Stimulated activated CD8-positive, alpha-beta memory T cell treated with anti-CD3 and anti-CD28 coated beads, Interleukin-4, amount 100 ng/mL, for 1 hour (primary cell): ENCODE measurements at places on chromosomes 6 and 20.

DNA sequence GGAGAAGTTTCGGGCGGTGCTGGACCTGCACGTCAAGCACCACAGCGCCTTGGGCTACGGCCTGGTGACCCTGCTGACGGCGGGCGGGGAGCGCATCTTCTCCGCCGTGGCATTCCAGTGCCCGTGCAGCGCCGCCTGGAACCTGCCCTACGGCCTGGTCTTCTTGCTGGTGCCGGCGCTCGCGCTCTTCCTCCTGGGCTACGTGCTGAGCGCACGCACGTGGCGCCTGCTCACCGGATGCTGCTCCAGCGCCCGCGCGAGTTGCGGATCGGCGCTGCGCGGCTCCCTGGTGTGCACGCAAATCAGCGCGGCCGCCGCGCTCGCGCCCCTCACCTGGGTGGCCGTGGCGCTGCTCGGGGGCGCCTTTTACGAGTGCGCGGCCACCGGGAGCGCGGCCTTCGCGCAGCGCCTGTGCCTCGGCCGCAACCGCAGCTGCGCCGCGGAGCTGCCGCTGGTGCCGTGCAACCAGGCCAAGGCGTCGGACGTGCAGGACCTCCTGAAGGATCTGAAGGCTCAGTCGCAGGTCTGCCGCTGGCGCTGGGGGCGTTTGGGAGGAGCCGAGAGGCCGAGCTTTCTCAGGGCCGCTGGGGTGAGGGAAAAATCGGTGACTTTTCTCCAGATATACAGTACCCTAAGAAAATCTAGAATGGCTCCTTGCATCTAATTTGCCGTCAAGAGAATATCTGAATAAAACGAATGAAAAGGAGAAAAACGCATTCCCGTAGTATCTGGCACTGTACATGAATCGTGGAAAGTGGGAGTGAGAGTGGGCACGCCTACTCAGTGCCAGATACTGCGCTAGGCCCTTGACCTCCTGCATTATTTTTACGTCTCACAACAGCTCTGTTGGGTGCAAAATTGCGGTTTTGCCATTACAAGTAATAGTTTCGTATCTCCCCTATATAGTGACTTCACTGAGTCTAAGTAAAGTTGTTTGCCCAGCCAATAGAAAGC, 1.0 kb downstream of the CALHM6 start:
- peak; percentile 14 for DNase-seq

DNA sequence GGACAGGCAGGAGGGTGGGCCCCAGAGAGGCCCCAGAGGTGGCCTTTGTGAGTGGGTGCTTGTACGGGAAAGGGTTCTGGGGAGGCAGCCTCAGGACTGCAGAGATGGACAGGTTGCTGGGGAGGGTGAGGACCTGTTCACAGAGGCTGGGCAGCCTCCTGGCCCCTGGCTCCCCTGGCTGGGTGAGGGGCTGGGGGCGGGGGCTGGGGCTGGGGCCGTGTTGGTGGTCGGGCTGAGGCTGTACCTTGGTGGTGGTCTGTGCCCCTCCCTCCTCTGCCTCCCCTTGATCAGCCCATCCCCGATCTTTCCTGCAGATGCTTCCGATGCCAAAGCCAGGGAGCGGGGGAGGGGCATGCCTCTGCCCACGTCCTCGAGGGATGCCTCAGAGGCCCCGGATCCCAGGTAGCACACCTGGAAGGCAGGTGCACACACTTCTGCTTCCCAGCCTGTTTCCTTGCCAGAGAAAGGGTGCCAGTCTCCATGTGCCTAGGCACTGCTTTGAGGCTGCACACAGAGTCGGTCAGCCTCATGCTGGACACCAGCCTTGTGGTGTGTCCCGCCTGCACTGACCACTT, 4.8 kb downstream of the TCEA2 start:
- no peak for DNase-seq

- DNase-seq: no peak
Observed at GRCh38 chr6:101630941-101631340, 237.4 kb downstream of the GRIK2 start.

DNA sequence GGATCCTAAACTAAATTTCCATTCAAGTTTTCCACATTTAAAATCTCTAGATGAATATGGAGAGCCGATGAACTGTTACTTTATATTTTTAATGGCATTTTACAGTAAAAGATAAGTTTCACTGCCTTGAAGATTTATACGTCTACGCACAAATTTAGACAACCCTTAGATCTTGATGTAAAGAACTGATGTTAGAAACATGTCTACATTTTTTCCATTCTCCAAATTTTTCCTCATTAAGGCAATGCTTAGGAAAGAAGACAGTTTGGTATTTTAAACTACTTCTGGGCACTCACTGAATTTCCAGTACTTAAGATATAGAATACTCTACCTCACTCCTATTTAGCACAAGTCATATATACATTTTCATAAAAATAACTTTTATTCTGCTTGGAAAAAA, 45.4 kb downstream of the ME1 start:
- no peak for DNase-seq

DNA sequence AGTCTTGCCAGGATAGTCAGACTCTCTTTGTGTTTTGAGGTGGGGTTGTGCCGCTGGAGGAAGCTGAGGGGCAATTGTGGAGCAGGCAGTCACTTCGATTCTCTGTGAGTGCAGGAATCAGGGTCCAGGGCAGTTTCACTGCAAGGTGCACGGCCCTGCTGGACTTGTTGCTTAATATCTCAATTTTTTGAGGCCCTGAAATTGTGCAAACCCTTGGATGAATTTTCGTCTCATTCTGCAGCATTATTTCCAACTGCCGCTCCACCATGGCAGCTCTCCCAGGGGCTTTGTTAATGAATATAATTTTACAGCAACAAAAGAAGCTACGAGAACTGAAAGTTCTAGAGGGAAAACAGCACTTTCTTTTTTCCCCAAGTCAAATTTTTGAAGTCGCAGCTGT, 531.9 kb downstream of the QKI start:
- no peak for DNase-seq

GRCh38 chr6:151681433-151682059, 125.9 kb upstream of the ESR1 start:
- no peak for DNase-seq

DNA sequence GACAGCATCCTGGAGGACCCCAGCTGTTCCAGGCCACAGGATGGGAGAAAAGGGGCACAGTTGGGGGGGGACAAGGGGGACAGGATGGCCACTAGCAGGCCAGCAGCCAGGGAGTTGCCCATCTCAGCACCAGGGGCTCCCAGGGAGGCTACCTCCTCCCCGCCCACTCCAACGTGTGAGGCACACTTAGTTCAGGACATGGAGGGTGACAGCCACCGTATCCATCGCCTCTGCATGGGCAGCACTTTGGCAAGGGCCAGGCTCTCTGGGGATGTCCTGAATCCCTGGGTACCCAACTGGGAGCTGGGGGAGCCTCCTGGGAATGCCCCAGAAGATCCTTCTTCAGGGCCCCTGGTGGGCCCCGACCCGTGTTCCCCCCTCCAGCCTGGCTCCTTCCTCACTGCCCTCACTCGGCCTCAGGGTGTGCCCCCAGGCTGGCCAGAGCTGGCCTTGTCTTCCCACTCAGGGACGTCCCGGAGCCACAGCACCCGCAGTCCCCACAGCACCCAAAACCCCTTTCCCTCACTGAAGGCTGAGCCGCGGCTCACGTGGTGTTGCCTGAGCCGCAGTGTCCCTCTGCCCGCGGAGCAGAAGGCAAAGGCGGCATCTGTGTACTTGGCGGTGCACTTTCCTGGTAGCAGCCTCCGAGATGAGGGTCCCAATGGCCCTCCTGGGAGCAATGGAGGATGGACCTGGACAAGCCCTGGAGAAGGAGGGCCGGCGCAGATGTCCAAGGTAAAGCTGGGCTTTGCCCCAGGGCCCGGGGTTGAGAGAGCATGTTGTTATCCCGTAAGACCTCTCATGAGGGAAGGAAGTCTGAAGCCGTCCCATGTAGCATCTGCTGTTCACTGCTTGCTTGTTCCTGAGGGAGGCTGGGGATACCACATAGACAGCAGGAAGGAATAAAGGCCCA, 30.7 kb downstream of the ZNF831 start:
- DNase-seq: no peak

- DNase-seq: no peak
Observed at GRCh38 chr20:8515810-8516435, 383.9 kb downstream of the PLCB1 start.
